Adipose tissue (tissue), 3 donors: ENCODE measurements at places on chromosomes 12 and 14. TPM values are rescaled to one million over a fixed set of nuclear protein-coding genes. Genes with fewer than 3 reads are reported as not detected.

Gene PLEKHH1
- 6.3 TPM for polyA plus RNA-seq

Gene YEATS4
- polyA plus RNA-seq: 12.0 TPM

Gene MGP
- polyA plus RNA-seq: 1,647 TPM

Gene CEBPE
- polyA plus RNA-seq: 0.15 TPM

Gene FAM222A
- polyA plus RNA-seq: 1.7 TPM

Gene MMP19
- 4.4 TPM for polyA plus RNA-seq

Gene IFI27
- polyA plus RNA-seq: 483 TPM

Gene KCNH3
- polyA plus RNA-seq: 0.32 TPM

Gene RASSF9
- polyA plus RNA-seq: 2.1 TPM

Gene GAS2L3
- polyA plus RNA-seq: 0.35 TPM

Gene CDK17
- polyA plus RNA-seq: 20.4 TPM

Gene SERPINA9
- not detected for polyA plus RNA-seq

Gene HOXC6
- polyA plus RNA-seq: 3.1 TPM

Gene MYO1H
- polyA plus RNA-seq: 0.40 TPM
